ENCODE measurements at places on chromosomes 16 and 17.

DNA sequence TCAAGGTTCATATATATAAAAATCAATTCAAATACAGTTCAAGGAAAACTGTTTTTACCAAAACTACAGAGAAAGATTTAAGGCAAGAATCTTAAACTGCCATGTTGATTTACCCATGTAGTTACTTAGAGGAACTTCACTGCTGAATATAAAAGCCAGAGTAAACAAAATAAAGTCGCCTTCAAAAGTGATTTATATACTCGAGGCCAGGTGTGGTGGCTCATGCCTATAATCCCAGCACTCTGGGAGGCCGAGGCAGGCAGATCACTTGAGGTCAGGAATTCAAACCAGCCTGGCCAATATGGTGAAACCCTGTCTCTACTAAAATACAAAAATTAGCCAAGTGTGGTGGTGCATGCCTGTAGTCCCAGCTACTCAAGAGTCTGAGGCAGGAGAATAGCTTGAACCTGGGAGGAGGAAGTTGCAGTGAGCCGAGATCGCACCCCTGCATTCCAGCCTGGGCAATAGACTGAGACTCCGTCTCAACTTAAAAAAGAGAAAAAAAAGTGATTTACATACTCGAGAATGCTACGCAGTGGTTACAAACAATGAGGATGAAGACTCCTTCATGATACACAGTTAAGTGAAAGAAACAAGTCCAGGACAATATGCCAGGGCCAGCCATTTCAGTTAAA, 54.1 kb upstream of the CNEP1R1 start:
- no peak for DNase-seq

GRCh38 chr16:17476414-17477259, 5.9 kb upstream of the XYLT1 start:
- DNase-seq, result peak; percentile 68

DNA sequence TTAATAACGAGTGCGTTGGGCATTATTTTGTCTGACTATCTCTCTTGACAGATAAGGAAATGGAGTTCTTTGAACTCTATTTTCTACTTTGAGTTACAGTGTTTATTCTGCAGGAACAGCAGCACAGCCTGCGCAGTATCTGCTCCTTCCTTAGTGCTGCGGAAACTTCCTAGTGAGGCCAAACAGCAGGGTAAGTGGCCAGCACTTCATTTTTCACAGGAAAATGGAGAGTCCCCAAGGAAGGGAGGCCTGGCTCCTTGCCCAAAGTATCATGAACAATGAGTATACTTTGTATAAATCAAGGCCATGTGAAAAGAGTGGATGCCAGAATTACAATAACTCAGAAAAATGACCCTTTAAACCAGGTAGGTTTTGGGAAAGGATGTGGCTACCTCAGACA, 140.6 kb downstream of the VPS53 start:
- no peak for DNase-seq

GRCh38 chr16:12580809-12581208, 222.9 kb downstream of the CPPED1 start:
- no peak for DNase-seq

DNA sequence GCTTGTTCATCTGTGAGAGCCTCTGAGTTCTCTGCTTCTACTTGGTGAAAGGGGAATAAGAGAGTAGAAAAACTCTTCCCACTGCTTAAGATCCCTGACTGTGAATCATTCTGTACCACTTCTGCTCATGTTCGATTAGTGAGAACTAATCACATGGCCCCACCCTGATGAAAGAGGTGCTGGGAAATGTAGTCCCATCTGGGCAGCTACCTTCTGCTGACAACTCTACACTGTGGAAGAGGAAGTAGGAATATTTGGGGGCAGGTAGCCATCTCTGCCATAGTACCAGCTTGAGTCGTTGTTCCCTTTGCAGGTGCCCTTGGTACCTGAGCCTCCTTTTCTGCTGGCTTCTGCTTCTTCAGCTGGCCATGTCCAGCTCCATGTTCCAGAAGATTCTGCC, 29.9 kb downstream of the NKD1 start:
- no peak for DNase-seq

- DNase-seq, result no peak
Measured at GRCh38 chr17:64424324-64424849, 24.5 kb upstream of the MILR1 start.

GRCh38 chr16:25143928-25144327, 32.4 kb downstream of the LCMT1 start:
- DNase-seq, result no peak

- no peak for DNase-seq
Measured at GRCh38 chr16:27499659-27500055, 50.1 kb downstream of the GTF3C1 start.

DNA sequence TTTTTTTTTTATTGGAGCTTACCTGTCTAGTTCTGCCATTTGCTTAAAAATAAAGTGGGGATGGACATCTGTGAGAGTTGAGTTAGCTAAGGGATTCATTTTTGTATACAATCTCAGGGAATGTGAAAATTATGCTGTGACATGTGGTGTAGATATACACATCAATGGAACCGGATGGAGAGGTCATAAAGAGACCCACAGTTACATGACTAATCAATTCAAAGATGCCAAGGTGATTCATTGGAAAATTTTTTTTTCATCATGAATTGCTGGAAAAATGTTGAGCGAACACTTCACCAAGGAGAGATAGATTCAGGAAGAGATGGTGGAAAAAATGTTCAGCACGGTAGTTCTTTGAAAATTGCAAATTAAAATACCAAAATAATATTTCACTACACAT, 605.4 kb upstream of the KIF2B start:
- no peak for DNase-seq

GRCh38 chr16:50276801-50277555, 10.6 kb downstream of the ADCY7 start:
- no peak for DNase-seq

GRCh38 chr17:40558300-40558889, 6.9 kb downstream of the CCR7 start:
- no peak for DNase-seq

GRCh38 chr17:48351911-48352332, 78.1 kb downstream of the SKAP1 start:
- DNase-seq, result peak; percentile 42

GRCh38 chr17:76238847-76239537, 1.3 kb downstream of the RNF157 start:
- DNase-seq, result no peak

DNA sequence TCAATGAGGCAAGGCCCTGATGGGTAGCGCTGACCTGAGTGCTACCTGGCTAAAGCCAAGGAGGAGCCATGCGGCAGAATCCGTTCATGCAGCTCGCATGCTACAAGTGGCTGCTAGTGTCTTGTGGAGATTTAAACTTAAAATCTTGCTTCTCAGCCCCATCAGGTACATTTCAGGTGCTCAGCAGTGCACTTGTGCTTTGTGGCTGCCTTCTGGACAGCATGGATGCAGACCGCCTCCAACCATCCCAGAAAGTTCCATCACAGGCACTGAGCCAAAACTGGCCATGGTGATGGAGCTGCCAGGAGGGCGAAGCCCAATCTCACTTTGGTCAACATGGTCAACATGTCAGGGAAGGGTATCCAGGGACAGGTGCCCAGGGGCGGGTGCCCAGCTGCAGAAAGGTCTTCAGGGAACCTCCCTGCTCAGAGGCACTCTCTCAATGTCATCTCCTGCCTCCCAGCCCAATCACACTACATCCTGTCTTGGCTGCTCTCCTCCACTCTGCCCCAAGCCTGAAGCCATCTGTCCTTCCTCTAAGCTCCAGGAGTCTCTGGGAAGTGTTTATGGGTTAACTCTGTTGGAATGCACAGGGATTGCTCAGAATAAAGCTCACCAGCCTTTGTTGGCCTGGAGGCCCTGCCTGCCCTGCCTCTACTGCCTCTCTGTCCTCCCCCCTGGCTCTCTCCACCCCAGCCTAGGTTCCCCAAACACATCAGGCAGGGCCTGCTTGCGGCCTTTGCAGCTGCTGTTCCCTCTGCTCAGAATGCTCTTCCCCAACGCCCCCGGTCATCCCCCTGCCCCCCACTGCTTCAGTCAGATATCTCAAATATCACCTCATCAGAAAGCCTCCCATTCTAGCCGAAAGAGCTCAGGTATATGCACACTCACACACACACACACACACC, 18.3 kb upstream of the TNFRSF13B start:
- no peak for DNase-seq

- DNase-seq, result peak; percentile 40
Measured at GRCh38 chr16:49026566-49027181, 255.0 kb downstream of the CBLN1 start.

DNA sequence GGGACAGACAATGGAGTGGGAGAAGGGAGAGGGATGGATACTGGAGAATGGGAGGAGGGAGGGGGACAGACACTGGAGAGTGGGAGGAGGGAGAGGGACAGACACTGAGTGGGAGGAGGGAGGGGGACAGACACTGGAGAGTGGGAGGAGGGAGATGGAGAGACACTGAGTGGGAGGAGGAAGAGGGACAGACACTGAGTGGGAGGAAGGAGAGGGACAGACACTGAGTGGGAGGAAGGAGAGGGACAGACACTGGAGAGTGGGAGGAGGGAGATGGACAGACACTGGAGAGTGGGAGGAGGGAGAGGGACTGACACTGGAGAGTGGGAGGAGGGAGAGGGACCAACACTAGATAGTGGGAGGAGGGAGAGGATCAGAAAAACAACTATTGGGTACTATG, 426.7 kb upstream of the PMFBP1 start:
- no peak for DNase-seq

All from retina (tissue), 1 donor.